Right ventricle myocardium superior (tissue), 1 donor: ENCODE measurements at places on chromosomes 1 and 21.

- peak; percentile 59 for DNase-seq
These were observed 574 bp downstream of the ITPKB start for GRCh38 chr1:226738421-226738994.

DNA sequence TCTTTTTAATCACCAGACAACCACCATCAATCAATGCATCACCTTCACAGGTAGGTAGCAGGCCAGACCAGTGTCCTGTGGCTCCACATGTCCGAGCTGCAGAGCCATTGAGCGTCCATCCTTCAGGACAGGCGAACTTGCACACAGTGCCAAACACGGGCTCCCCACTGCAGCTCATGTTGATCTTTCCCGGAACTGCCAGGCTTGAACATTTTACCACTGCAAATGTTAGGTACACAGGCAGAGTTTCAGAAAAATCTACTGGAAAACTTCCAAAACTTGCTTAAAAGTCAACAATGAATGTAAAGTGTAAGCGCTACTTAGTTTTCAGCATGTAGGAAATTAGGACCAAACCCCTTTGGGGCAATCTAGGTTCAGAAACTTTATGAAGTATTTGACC is 6.6 kb downstream of the SELE start:
- no peak for DNase-seq

DNA sequence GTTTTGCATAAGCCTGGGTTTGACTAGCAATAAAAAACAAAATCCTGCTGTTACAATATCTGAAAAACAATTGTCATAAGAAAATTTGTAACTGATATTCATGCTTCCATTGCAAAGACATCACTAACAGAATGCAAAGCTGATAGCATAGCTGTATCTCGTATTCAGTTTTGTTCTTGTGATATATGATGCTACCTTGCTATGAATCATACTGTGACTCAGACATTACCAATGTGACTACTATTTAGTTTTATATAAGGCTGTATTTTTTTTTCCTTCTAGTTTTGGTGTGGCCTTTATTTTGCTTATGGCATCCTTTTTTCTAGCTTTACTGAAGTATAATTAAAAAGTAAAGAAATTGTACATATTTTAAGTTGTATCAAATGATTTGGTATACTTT is 1381.8 kb downstream of the MRPL39 start:
- no peak for DNase-seq

DNA sequence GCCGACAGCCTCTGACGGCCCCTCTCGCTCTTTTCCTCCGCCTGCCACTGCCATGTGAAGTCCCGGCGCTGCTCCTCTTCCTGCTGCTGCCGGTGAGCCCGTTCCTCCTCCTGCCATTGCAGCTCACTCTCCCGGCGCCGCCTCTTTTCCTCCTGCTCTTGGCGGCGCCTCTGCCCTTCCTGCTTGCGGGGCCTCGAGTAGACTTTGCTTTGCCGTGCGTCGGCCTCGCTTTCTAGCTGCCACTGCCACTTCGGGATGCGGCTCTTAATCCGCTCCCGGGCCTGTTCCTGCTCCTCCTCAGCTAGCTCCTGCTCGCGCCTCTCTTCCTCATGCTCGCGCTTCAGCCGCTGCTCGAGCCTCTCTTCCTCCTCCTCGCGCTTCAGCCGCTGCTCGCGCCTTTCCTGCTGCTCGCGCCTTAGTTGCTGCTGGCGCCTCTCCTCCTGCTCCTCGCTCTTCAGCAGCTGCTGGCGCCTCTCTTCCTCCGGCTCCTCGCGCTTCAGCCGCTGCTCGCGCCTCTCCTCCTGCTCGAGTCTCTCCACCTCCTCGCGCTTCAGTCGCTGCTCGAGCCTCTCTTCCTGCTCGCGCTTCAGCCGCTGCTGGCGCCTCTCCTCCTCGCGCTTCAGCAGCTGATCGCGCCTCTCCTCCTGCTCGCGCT is 4.3 kb downstream of the TCHH start:
- DNase-seq: peak; percentile 47

DNA sequence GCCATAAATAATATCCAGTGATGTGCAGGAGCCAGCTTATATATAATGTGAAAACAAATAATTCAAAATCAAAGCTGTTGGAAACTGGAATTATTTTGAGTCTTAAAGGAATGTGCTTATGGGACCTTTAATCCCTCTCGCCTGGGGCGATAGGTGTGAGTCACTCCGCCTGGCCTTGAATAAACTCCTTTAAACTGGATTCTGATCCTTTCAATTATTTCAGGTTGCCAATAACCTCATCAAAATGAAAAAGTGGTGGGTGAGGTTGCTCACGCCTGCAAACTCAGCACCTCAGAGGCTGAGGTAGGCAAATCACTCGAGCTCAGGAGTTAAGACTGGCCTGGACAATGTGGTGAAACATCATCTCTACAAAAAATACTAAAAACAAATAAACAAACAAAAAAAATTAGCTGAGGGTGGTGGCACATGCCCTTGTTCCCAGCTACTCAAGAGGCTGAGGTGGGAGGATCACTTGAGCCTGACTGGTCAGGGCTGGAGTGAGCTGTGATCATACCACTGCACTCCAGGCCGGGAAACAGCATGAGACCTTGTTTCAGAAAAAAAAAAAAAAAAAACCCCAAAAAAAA is 11.4 kb upstream of the SLC2A5 start:
- DNase-seq: no peak

DNA sequence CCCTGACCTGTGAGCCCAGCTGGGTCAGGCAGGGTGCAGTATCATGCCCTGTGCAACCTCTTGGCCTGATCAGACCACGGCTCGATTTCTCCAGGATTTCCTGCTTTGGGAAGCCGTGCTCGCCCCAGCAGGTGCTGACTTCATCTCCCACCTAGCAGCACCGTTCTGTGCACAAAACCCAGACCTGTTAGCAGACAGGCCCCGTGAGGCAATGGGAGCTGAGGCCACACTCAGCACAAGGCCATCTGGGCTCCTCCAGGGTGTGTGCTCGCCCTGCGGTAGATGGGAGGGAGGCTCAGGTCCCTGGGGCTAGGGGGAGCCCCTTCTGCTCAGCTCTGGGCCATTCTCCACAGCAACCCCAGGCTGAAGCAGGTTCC is 29.6 kb downstream of the SLC19A1 start:
- DNase-seq: peak; percentile 8

DNA sequence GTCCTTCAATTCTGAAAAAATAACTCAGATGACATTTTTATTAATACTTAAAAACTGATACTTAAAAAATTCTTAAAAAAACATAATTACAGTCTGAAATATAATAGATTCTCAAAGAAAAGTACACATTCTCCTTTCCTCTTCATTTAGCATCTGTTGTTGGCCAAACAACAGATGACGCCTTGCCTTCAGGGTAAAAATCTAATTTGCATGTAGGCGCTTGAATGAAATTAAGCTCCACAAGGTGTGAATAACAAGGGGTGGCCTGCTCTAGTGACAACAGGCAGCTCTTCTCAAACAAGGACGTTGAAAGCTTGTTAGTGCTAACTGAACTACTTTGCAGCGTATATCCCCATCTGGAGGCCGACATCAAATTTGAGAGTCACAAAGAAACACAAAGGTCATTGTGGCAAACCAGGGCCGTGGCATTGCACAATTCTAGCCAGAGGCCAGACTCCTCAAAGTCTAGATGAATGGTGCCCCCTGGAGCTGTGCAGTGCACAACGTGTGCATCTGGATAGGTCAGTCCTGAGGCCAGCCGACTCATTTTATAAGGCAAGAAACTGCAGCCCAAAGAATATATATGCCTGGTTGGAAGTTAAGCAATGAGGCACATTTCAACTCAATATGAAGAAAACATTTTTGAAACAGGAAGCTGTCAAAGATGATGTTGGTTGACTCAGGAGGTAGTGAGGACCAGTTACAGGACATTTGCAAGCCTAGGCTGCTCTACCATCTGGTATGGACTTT is 459.2 kb upstream of the RUNX1 start:
- peak; percentile 77 for DNase-seq

DNA sequence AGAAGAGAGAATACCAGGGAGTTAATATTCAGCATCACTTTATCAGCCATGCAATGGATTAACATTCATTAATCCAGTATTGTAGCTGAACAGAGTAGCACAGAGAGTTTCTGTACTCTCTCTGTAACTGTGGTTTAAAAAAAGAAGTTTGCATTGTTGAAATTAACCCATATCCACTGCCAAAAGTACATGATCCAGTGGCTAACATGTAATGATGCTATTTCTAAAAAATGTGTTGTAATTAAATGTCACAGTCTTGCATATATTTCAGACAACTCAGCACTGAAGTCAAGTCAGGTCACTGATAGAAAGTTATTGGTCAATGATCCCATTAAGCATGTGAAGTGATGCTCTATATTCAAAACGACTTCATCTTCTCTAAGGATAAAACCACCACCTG is 141.3 kb downstream of the NRIP1 start:
- DNase-seq: no peak

- DNase-seq: no peak
These were observed 22.1 kb upstream of the COL16A1 start for GRCh38 chr1:31725777-31726535.

GRCh38 chr1:200602632-200603031 is 17.9 kb downstream of the KIF14 start:
- DNase-seq: no peak
